Esophagus squamous epithelium (tissue), 5 donors: ENCODE measurements at places on chromosomes 2 and 18. TPM values are rescaled to one million over a fixed set of nuclear protein-coding genes. Genes with fewer than 3 reads are reported as not detected.

DNA sequence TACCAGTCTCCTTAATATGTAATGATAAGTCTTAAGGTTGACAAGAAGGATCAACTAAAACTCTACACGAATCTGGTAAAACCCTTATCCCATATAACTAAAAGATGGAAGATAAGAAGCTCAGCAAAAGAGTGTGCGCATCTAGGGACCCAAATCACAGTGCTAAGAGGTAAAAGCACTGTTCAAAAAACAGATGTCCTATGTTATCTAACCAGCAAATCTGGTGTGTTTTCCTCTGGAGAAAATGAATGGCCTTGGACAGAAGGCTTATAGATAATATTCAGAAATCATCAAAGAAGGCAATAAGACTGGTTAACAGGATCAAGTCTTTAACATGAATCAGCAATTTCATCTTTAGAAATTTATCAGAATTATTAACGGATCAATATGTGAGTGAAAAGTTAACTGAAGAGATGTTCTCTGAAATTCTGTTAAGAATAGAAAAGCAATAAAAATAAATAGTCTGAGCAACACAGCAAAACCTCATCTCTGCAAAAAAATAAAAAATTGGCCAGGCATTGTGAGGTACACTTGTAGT lies 47.1 kb downstream of the RPRD1A start:
- no peak for DNase-seq

GRCh38 chr18:66999003-66999402 lies 395.1 kb upstream of the CDH19 start:
- DNase-seq: no peak

- no peak for DNase-seq
Observed at GRCh38 chr18:58505181-58505580, 123.7 kb downstream of the ALPK2 start.

GRCh38 chr2:198712485-198712884 lies 745.3 kb downstream of the SATB2 start:
- DNase-seq: no peak

- DNase-seq: no peak
Observed at GRCh38 chr18:8785855-8786482, 80.6 kb downstream of the MTCL1 start.

DNA sequence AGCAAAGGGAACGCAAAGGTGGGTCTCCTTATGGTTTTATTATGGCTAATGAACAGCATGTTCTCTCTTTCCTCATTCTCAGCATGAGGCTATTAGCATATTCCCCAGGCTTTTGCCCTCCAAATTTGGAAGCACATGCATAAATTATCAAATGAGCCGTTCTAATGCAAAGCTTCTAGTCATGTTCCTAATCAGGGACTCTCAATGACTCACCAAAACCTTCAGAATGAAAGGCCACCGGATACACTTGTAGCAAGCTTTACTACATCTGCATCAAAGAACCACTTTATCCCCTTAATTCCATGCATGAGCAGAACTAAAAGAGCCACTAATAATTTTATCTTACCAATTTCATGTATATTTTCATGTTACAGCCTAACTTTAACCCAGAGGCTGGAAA lies 310.5 kb downstream of the LRATD1 start:
- no peak for DNase-seq

DNA sequence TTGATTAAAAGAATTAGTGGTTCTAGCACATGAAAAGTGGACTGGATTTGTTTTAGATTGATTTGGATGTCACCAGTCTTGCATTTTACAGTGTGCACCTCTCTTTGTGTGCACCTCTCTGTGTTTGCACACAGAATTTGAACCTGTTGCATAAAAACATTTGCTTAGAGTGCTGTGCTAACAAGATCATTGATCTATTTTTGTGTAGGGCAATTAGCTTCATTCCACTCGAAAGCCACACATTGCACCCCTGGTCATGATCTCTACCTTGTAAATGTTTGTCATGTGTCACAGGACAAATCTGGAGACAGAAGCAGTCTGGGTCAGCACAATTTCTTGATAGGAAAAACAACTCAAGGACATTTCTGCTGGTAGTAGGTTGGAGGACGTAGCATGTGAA lies 258.7 kb upstream of the LINC00305 start:
- no peak for DNase-seq

DNA sequence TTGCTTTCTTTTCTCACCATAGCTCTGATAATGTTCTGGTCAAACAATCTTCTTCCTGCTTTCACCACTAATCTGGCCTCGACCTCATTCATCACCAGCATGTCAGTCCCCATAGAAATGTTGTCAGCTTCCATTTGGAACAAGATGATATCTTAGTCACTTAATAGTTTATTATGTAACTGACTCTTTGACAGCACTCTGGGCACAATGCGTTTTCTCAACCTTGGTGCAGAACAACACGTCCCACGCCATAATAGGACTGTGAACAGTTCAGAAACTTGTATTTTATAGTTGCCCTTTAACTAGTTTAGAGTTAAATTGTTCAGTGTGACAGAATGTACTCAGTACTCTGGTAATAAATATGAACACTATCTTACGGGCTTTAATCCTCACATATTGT lies 106.0 kb downstream of the MC4R start:
- DNase-seq: no peak

DNA sequence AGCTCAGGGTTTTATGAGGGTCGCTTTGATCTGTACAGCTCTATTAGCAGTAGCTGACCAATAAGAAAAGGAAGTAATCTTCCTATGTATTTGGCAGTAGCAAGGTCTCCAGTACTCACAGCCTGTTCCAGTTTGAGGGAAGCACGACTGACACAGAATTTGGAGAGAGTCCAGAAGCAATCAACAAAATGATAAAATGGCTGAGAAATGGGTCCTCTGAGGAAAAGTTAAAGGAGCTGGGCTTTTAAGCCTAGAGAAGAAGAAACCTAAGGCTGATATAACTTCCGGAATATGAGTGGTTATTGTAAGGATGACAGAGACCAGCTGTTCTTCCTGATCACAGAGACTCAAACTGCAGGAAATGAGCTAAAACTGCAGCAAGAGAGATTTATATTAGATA lies 382.8 kb downstream of the GPD2 start:
- DNase-seq: no peak

GRCh38 chr18:37254236-37254754 lies 311.3 kb downstream of the CELF4 start:
- no peak for DNase-seq

- DNase-seq: no peak
Observed at GRCh38 chr2:231573096-231573495, 19.6 kb upstream of the TEX44 start.

DNA sequence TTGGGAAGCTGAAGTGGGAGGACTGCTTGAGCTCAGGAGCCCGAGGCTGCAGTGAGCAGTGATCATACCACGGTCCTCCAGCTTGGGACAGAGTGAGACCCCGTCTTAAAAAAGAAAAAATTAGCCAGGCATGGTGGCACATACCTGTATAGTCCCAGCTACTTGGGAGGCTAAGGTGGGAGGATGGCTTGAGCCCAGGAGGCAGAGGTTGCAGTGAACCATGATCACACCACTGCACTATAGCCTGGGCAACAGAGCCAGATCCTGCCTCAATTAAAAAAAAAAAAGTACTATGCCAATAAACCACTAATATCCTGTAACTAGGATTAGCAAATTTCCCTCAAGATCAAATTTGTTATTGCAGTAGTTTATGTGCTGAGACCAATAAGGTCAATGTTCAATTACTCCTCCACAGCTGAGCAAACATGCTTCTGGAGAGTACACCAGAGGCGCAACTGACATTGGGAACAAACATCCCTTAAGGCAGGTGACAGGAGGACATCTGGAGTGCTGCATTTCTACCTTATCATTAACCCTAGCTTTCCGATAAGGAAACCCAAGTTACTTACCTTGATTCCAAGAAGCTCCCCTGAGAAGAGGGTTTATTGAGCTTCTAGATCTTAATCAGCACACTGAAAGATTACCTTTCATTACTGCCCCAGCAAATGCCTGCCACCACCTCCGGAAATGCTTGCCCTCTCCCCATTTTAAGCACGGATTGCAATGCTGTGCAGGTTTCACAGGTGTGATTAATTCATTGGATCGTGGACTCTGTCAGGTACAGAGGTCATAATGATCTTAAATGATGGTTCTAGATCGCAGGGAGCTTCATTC lies 26.2 kb downstream of the MGAT4A start:
- DNase-seq: no peak

DNA sequence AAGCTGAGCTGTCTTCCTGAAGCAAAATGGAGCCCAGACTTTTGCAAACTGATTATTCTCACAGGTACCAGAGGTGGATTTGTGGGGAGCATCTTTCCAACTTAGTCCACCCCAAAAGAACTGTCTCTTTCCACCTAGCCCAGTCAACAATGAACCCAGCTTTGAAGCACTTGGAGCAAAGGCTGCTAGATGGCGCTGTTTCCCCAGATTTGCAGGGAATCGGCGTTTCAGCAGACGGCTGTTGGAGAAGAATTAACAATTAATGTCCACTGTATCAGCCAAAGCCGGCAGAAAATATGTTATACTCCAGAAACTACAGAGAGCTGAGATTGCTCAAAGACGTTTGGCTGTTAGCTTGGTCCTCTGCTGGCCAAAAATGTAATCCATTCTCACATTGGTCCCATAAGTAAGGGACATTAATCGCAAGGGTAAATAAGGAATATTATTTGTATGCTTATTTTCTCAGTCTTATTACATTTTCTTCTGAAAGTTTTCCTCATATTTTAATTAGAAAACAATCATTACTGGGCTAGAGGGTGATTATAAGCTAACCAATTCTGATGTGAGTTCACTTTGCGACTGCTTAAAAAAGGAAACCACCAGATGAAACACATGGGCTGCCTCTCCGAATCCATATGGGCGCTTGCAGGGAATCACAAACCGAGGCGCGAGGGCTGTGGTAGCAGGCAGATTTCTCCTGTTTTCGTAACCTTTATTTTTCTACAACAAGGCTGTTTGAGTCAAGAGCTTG lies 423.8 kb upstream of the MEX3C start:
- no peak for DNase-seq

DNA sequence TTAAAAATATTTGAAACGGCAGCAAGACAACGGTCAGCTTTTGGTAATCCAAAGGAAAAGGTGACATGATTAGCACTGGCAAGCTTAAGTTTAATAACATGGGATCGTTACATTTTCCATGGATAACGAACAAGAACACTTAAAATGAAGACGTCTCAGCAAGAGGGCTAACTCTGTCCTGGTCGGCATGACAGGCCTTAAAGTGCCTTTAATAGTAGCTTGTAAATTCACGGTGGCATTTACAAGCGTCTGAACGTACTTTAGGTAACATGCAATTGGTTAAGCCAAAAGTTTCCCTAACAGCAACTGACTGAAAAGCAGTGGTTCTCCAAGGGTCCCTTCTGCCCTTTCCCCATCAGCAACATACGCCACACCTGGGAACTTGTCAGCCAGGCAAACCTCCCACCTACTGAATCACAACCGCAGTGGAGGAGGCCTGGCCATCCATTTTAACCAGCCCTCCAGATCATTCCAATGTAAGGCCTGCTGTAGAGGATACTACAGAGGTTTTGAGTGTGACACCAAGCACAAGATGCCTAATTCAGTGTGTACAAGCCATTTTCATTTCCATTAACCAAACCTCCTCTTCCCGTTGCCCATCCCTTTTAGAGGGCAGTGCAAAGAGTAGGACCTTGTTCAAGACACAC lies 4.4 kb downstream of the TGFA start:
- DNase-seq: no peak

DNA sequence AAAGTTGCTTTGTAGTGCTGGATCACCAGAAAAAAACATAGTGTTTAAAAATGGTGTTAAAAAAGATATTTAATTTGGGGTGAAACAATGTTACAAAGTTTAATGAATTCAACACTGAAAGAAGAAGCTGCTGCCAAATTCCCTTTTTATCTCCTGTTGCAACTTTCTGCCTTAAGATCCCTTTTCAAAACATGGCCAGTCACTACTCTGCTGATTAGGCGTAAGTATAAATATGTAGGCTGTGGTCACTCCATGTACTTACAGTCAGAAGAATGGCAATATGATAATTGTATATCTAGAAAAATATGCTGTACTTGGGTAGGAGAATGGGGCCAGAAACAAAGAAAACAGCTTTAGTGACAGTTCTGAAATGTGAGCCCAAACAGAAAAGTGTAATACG lies 123.5 kb upstream of the ZBTB14 start:
- DNase-seq: no peak

GRCh38 chr2:196200557-196200956 lies 29.2 kb upstream of the STK17B start:
- DNase-seq: no peak

GRCh38 chr2:101096619-101097142 lies 54.5 kb downstream of the TBC1D8 start:
- DNase-seq: no peak

DNA sequence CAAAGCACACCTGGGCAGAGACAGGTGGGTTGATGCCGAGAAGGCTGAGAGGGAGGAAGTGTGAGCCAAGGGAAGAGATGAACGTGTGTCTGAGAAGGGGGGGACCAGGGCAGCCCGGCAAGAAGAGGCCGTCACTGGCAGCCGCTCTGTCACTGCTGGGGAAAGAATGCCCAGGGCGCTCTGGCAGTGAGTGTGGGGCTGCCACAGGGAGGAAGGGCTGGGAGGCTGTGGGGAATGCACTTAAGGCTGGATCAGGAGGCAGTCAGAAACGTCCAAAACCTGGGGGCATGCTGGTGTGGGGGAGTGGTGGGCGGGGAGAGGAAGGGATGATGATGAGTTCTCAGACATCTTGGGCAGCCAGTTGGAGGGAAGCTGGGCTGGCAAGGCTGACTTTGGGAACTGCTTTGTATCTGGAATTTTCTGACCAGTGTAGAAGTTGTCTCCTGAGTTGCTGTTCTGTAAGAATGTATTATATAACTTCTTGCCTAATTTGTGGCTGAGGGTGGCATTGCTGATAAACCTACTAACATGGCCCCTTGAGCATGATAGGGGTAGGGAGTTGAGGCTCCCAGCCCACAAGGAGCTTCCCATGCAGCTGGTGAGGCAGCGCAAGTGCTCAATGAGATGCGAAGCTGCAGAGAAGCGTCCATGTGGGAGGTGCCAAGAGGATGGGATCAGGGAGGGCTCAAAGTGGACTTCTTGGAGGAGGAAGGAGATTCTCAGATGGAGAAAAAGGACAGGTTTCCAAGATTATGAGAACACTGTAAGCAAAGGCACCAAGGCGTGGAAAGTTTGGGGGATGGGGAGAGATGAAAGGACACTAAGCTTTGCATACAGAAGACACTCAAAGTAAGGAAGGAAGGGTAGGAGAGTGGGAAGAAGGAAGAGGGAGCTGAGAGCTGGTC lies 185.1 kb upstream of the HAAO start:
- DNase-seq: no peak

Gene NTSR2
- not detected for total RNA-seq

Gene RPRM
- total RNA-seq: 0.95 TPM

Gene KCNJ13
- not detected for total RNA-seq

Gene CGREF1
- total RNA-seq: 2.6 TPM

Gene DRC1
- not detected for total RNA-seq

Gene IL36G
- 7.3 TPM for total RNA-seq

Gene IL36RN
- total RNA-seq: 5.0 TPM

Gene ACAA2
- total RNA-seq: 43.6 TPM

Gene UGT1A6
- total RNA-seq: 58.4 TPM

Gene SLC23A3
- 0.82 TPM for total RNA-seq
